ENCODE measurements at places on chromosomes 16 and 17.

DNA sequence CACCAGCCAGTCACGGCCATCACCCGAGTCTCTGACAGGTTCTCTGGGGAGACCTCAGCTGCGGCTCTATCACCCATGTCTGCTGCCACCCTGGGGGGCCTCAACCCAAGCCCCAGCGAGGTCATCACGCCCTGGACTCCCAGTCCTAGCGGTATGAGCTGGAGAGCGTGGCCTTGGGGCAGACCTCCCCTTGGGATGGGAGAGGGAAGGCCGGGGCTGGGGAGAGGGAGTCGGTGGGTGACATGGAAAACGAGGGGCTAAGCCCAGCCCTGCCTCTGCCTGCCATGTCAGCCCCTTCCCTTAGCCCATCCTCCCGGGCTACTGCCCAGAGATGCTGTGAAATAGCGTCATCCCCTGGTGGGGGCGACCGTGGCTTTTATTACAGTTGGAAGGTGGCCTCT is 8.7 kb downstream of the SMTNL2 start:
- DNase-seq, result no peak

GRCh38 chr16:77057161-77057774 is 133.7 kb upstream of the MON1B start:
- DNase-seq, result no peak

GRCh38 chr17:48907713-48908046 is 527 bp upstream of the UBE2Z start:
- DNase-seq, result no peak

GRCh38 chr16:10332775-10333174 is 53.1 kb upstream of the ATF7IP2 start:
- DNase-seq, result no peak

DNA sequence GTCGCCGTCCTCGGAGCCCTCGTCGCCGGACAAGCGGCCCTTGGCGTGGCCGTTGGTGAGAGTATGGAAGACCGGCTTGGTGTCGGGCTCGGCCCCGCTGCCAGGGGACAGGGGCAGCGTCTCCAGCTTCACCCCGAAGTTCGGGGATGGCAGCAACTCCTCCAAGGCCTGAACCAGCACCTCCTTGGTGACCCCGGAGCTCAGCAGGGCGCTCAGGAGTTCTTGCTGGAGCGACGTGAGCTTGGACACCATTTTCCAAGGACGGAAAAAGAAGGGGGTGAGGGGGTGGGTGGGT is 279 bp downstream of the HNF1B start:
- no peak for DNase-seq

- DNase-seq, result peak; percentile 40
Observed at GRCh38 chr16:31216422-31217135, at the start of gene PYDC1. PYDC1 (minus strand) TSS chr16:31217135; CDS start chr16:31217028, 107 bp downstream.

DNA sequence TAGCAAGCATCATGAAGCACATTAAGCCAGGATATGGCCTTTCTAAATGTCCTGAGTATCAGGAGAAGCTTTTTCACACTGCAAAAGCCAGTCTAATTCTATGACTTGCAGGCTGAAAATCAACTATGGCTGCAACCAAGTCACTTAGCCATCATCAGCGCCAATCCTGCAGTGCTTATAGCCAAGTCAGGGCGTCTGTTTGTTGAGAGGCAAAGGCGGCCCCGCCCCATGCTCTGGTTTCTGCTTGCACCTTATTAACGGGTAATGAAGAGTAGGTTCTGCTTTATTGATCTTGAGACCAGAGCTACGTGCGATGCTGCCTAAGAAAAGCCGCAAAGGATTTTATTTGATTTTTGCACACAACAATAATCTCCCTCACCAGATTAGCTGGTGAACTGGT is 88.4 kb downstream of the CDH13 start:
- DNase-seq, result no peak

DNA sequence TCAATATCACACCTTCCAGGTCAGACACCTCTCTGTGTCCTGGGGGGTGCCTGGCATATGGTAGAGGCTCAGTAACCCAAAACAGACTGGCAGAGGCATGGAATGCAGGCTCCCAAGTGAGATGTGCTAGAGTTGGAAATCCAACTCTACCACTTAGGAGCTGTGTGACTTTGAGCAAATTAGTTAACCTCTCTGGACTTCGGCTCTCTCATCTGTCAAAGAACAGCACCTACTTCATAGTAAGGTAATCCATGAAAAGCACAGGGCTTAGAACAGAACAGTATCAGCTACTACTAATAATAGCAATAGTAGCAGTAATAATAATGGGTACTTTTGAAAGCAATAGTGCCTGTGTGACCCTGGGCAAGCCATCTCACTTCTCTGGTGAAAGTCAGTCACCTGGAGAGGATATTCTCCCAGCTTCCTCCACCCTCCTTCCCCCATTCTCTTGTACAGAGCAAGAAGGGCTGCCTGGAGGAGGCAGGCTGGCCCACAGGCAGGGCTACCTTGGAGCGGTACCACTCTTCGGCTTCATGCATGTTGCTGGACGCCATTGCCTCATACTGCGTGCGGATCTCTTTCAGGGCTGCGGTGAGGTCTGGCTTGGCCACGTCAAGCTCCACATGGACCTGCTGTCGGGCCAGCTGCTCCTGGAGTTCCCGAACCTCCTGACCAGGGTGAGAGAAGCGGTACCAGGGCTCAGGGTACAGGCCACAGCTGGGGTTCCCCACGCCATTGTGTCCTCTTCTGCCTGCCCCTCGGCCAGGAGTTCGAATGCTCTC is 2.3 kb downstream of the GFAP start:
- no peak for DNase-seq

- DNase-seq, result no peak
Observed at GRCh38 chr16:50573947-50574744, 25.9 kb downstream of the NKD1 start.

- peak; percentile 22 for DNase-seq
Observed at GRCh38 chr16:56191835-56192634, 746 bp downstream of the GNAO1 start.

- DNase-seq, result no peak
Observed at GRCh38 chr17:67509390-67510287, 132.6 kb downstream of the PITPNC1 start.

- no peak for DNase-seq
Observed at GRCh38 chr17:9173386-9173983, 152.2 kb downstream of the NTN1 start.

DNA sequence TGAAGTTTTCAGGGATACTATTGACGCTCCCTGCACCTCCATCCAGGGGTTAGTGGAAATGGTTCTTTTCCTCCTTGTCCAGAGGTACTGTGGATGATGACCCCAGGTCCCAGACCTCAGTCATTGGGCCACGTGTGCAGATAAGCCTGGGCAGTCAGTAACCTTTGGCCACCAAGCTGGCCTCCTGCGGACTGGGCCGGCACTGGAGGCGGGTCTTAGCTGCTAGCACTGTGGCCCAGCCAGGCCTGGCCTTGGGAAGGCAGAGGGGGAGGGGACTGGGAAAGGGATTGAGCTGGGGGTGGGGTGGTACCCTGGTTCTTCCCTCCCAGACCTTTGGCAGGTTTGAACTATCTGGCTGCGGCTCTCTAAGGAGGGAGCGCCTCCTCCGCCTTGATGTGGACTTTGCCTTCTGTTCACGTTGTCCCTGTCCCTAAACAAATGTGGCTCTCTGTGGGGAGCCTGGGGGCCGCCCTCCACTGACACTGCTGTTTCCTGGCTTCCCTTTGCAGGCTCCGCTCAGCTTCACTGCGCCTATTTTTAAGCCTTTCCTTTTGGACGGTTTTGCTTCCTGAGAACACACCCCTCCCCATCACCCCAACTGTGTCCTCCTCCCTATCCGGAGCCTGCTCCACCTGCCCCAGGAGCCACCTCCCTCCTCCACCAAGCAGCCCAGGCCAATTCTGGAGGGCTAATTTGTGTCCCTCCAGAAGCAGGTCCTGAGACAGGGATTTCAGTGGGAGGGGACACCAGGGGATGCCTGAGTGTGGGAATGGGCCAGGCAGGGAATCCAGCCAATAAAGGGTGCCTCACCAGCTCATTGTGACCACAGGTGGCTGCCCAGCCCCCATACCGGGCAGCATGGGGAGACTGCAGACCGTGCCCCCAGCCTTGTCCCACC is 251.9 kb downstream of the SEC14L1 start:
- no peak for DNase-seq

DNA sequence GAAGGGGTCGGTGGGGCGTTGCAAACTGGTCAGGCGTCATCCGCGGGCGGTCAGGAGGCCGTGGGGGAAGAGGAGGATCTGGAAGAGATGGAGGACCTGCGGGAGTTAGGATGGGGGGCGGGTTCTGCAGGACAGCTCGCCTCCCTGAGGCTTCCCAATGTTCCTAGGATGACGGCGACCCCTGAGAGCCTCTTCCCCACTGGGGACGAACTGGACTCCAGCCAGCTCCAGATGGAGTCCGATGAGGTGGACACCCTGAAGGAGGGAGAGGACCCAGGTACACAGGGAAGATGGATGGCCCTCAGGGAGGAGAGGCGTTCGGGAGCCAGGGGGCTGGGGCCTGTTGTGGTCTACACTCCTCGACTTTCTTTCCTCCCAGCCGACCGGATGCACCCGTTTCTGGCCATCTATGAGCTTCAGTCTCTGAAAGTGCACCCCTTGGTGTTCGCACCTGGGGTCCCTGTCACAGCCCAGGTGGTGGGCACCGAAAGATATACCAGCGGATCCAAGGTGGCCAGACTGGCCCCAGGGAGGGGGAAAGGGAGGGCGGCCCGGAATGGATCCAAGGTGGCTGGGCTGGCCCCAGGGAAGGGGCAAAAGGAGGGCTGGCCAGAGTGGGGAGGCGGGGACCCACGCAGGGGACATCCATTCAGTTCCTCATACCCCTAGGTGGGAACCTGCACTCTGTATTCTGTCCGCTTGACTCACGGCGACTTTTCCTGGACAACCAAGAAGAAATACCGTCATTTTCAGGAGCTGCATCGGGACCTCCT is 839 bp downstream of the PLD2 start:
- no peak for DNase-seq

- DNase-seq, result peak; percentile 15
Observed at GRCh38 chr17:72618001-72618509, 474.4 kb downstream of the SLC39A11 start.

DNA sequence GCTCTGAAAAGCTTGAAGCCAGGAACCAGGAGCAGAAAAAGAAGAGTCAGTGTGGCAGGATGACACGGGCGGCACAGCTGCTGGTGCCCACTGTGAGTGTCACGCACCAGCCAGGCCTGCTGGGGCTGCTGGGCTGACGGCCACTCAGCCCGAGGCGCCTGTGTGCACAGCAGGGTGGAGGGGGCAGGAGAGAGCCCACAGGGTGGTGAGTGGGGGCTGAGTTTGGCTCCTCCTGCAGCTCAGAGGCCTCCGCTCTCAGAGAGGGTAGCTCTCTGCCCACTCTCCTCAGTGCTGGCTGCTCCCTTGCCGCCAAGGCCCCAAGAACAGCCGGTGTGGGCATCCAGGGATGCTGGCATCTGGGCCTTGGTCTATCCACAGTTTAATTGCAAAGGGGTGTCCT is 59.6 kb downstream of the GSG1L start:
- DNase-seq, result no peak

- DNase-seq, result no peak
Observed at GRCh38 chr16:59632276-59632855, 898.2 kb upstream of the GOT2 start.

DNA sequence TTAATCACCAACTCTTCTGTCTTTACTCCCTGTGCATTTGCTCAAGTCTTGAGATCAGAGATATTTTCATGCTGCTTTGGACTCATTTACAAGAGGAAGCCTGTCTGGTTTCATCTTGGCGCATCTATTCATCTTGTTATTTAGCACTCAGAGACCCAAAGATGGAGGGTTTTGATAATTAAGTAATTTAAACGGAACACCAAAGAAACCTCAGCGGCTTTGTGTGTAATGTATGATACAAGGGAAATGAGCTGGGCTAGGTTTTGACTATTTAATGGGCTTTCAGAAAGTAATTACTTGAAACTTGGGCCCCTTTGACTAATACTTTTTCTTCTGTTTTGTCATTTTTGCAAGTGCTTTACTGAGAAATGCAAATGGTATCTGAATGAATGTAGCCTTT is 66.2 kb upstream of the CACNG3 start:
- DNase-seq, result no peak

- peak; percentile 13 for DNase-seq
Observed at GRCh38 chr17:33234930-33235685, 58.0 kb downstream of the ASIC2 start.

DNA sequence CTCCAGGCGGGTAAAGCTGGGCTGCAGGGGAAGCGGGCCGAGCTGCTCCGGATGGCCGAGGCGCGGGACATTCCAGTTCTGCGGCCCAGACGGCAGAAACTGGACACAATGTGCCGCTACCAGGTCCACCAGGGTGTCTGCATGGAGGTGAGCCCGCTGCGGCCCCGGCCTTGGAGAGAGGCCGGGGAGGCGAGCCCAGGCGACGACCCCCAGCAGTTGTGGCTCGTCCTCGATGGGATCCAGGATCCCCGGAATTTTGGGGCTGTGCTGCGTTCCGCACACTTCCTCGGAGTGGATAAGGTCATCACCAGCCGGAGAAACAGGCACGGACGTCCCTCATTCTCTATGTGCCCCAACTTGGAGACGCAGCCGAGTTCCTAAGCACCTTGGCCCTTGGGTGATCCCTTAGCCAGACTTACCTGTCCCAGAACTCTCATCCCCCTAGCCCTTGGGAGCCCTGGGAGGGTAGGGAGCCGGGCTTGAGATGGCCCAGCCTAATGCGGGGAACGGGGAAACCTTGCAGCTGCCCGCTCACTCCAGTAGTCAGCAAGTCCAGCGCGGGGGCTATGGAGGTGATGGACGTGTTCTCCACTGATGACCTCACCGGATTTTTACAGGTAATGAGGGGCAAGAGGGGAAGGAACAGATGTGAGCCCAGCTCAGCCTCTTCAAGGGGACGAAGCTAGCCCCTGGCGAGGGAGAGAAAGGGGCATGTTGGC is 806 bp downstream of the MRM1 start:
- DNase-seq, result peak; percentile 25

Measured in activated CD4-positive, alpha-beta T cell treated with anti-CD3 and anti-CD28 coated beads for 48 hours (primary cell).